Thoracic aorta (tissue), 2 donors: ENCODE measurements at places on chromosomes 3 and 15.

GRCh38 chr3:171061749-171062148 lies 35.2 kb upstream of the SLC2A2 start:
- no peak for DNase-seq
- H3K36me3 ChIP-seq: no peaks in the 10 kb centered on the region
- H3K4me1 ChIP-seq: no peaks in the 10 kb centered on the region

DNA sequence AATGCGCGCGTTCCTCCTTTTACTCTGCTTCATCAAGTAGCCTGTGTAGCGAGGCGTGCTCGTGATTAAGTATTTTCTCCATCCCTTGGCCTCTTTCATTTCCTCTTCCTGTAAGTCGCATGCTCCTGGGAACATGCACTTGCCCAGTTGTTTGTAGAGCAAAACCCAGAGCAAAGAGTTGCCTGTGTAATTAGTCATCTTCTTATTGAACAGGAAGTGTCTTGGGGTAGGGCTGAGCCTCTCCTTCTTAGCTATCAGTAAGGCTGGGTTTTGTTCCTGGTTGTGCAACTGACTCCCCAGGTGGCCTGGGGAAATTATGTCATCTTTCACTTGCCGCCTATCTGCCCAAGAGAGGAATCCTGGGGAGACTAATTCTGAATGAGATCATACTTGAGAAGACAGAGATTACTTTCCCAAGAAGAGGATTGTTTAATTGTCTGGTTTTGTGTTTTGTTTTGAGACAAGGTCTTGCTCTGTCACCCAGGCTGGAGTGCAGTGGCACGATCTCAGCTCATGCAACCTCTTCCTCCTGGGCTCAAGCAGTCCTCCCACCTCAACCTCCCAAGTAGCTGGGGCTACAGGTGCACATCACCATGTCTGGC lies 14.9 kb downstream of the LIPH start:
- no peaks in the 10 kb centered on the region for H3K27me3 ChIP-seq
- no peak overlapping the region for H3K27ac ChIP-seq
- no peaks in the 10 kb centered on the region for H3K36me3 ChIP-seq
- DNase-seq: peak; percentile 4
- no peak overlapping the region for H3K4me3 ChIP-seq

GRCh38 chr15:46768287-46768686 lies 949.0 kb upstream of the SEMA6D start:
- H3K4me3 ChIP-seq: no peak overlapping the region
- H3K27me3 ChIP-seq: no peaks in the 10 kb centered on the region
- H3K36me3 ChIP-seq: no peaks in the 10 kb centered on the region
- H3K4me1 ChIP-seq: peaks cover 11% of the 10 kb centered on the region
- no peak for DNase-seq

GRCh38 chr3:195863121-195864061 lies 45.0 kb downstream of the TNK2 start:
- H3K4me3 ChIP-seq: peak overlapping the region; percentile 21
- peak overlapping the region; percentile 77 for H3K27ac ChIP-seq
- peak; percentile 72 for DNase-seq
- H3K4me1 ChIP-seq: peaks cover 17% of the 10 kb centered on the region

GRCh38 chr15:78312536-78312935 lies 13.1 kb upstream of the SKIC8 start:
- H3K27ac ChIP-seq: no peak overlapping the region
- DNase-seq: no peak
- no peaks in the 10 kb centered on the region for H3K27me3 ChIP-seq
- H3K4me3 ChIP-seq: no peak overlapping the region
- H3K36me3 ChIP-seq: no peaks in the 10 kb centered on the region

GRCh38 chr3:156516961-156517360 lies 38.0 kb downstream of the SSR3 start:
- no peak overlapping the region for H3K4me3 ChIP-seq
- peak overlapping the region; percentile 17 for H3K27ac ChIP-seq
- H3K27me3 ChIP-seq: no peaks in the 10 kb centered on the region
- peaks cover 24% of the 10 kb centered on the region for H3K4me1 ChIP-seq
- no peaks in the 10 kb centered on the region for H3K36me3 ChIP-seq

DNA sequence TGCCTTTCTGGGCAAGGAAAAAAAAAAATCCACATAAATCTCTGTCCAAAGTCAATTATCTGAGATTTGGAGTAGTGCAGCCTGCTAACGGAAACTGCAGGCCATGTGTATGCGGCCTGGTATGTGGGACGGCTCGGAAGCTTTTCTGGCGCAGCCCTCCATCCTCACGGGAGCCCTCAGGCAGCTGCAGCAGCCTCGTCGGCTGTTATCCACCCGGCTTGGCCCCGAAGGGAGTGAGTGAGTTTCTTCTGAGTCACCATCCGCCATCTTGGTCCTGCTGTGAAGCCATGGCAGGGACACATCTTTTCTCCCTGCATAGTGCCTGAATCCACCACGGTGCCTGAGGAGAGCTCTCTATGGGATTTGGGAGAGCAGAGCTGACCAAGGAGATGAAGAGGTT lies 62.8 kb downstream of the POLR2M start:
- H3K27me3 ChIP-seq: no peaks in the 10 kb centered on the region
- H3K36me3 ChIP-seq: no peaks in the 10 kb centered on the region
- DNase-seq: peak; percentile 7
- H3K4me1 ChIP-seq: peaks cover 6% of the 10 kb centered on the region
- H3K27ac ChIP-seq: peak overlapping the region; percentile 57

DNA sequence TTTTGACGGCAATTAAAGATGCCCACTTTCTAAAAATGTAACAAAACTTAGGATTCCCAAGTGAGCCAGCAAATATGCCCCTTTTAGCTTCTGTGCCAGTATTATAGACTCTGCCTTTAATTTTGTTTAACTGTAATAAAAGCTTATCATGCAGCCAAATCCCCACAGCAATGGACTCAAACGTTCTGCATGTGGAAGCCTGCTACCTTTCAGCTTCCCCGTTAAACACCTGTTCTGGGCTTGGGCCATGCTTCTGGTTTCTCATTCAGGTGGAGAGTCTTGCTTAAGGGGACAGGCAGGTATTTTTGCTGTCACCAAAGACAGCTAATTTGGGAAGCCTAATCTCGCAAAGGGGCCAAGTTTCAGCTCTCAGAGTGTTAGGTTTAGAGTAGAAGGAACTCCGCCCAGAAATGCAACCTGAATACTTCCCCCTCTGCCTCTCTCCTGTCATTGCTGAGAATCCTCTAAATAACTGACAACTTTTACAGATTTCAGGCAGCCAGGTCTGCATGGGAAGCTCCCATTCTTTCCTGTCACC lies 399.4 kb upstream of the ATP11B start:
- H3K36me3 ChIP-seq: no peaks in the 10 kb centered on the region
- DNase-seq: no peak
- no peaks in the 10 kb centered on the region for H3K27me3 ChIP-seq

GRCh38 chr3:99253963-99254355 lies 352.5 kb upstream of the DCBLD2 start:
- H3K27ac ChIP-seq: peak overlapping the region; percentile 63
- peaks cover 44% of the 10 kb centered on the region for H3K4me1 ChIP-seq
- no peaks in the 10 kb centered on the region for H3K27me3 ChIP-seq
- no peak for DNase-seq
- no peaks in the 10 kb centered on the region for H3K36me3 ChIP-seq

- H3K27me3 ChIP-seq: no peaks in the 10 kb centered on the region
- no peak overlapping the region for H3K4me3 ChIP-seq
- no peaks in the 10 kb centered on the region for H3K36me3 ChIP-seq
- DNase-seq: no peak
- H3K4me1 ChIP-seq: no peaks in the 10 kb centered on the region
Measured at GRCh38 chr3:36416599-36416998, 36.3 kb downstream of the STAC start.

DNA sequence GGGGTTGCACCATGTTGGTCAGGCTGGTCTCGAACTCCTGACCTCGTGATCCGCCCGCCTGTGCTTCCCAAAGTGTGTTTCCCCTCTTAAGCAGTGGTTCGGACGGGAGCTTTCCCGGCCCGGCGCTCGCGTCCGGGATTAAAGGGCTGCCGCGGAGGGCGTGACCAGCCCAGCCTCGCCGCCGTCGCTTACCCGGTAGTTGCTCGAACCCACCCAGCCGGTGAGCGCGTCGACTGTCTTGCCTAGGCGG lies 513 bp downstream of the CLASP2 start:
- H3K27me3 ChIP-seq: no peaks in the 10 kb centered on the region
- no peak for DNase-seq
- peak overlapping the region; percentile 88 for H3K4me3 ChIP-seq
- H3K27ac ChIP-seq: peak overlapping the region; percentile 95
- H3K36me3 ChIP-seq: no peaks in the 10 kb centered on the region

- no peak for DNase-seq
- H3K36me3 ChIP-seq: no peaks in the 10 kb centered on the region
- H3K27me3 ChIP-seq: no peaks in the 10 kb centered on the region
- H3K4me1 ChIP-seq: no peaks in the 10 kb centered on the region
- H3K4me3 ChIP-seq: no peak overlapping the region
Measured at GRCh38 chr3:102905811-102906210, 471.0 kb downstream of the ZPLD1 start.

GRCh38 chr3:144390786-144391185 lies 419.2 kb downstream of the DIPK2A start:
- no peak overlapping the region for H3K4me3 ChIP-seq
- no peaks in the 10 kb centered on the region for H3K36me3 ChIP-seq
- no peaks in the 10 kb centered on the region for H3K27me3 ChIP-seq
- no peaks in the 10 kb centered on the region for H3K4me1 ChIP-seq
- no peak overlapping the region for H3K27ac ChIP-seq

- H3K27ac ChIP-seq: no peak overlapping the region
- H3K27me3 ChIP-seq: no peaks in the 10 kb centered on the region
- no peak overlapping the region for H3K4me3 ChIP-seq
- no peak for DNase-seq
- H3K36me3 ChIP-seq: no peaks in the 10 kb centered on the region
- peaks cover 51% of the 10 kb centered on the region for H3K4me1 ChIP-seq
Measured at GRCh38 chr15:84886984-84887299, 2.5 kb downstream of the SLC28A1 start.

DNA sequence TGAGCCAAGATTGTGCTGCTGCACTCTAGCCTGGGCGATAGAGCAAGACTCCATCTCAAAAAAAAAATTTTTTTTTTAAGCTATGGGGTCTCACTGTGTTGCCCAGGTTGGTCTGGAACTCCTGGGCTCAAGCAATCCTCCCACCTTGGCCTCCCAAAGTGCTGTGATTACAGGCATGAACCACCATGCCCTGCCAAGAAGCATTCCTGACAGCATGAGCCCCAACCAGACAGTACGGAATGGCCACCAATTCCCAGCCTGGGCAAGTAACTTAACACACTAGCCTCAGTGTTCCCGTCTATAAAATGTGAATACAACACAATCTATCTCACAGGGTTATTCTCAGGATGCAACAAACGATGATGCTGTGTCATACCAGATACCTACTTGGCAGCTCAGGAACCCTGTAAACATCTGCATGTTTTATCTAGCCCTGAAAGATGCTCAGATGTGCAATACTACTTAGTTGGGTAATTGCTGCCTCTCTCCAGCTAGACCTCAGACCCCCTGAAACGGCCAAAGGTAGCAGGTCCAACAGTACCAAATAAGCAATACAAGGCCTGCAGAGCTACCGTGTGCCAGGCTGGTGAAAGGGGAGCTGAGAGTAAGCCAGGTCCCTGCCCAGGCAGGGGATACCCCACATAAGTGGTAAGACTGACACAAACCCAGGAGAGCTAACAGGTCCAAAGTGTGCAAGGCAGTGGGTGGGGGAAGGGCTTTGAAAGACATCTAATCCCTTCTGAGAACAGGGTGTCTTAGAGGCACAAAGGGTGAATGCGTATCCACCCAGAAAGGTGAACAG lies 1.9 kb downstream of the TKT start:
- no peak for DNase-seq
- H3K27ac ChIP-seq: no peak overlapping the region
- peak overlapping the region; percentile 79 for H3K4me3 ChIP-seq

DNA sequence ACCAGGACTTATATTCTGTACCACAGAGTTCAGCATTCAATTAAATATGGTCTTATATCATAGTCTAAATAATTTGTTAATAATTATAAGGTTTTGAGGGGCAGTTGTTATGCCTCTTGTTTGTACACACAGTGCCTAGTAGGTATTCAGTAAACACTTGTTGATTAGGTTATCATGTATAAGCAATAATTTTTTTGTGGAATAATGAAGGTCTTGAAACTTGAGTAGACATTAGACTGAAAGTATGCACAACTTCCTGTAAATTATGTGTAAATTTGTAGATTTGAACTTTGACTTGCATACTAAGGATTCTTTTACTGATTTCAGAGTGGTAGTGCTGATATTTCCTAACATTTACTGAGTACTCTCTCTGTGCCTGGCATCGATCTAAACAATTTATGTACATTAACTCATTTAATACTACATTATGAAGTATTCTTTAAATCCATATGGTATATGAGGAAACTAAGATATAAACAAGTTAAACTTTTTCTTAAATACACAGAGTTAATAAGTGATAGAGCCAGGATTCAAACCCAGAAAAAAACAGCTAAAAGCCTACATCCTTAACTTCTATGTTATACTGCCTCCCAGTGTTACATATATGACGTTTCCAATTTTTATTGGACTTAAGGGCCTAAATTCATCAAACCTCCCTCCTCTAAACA lies 65.1 kb downstream of the GLCE start:
- H3K27me3 ChIP-seq: no peaks in the 10 kb centered on the region
- no peaks in the 10 kb centered on the region for H3K36me3 ChIP-seq
- no peak for DNase-seq

DNA sequence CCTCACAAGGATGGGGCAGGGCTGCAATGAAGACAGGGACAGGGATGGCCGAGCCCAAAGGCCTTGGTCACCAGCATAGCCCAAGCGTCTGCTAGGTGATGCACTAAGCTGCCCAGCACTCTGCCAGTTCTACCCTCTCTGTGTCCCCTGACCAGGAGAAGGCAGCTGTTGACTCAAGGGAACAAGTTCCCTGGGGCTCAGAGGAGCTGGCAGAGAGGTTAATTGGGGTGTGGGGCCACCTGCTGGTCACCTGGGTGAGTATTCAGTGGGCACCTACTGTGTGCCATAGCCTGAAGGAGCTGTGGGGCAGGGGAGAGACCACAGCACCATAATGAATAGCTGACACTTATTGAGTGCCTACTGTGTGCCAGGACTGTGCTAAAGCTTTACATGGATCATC lies 22.0 kb upstream of the DOCK3 start:
- DNase-seq: no peak
- H3K27me3 ChIP-seq: no peaks in the 10 kb centered on the region

- no peaks in the 10 kb centered on the region for H3K4me1 ChIP-seq
- no peak overlapping the region for H3K27ac ChIP-seq
- no peaks in the 10 kb centered on the region for H3K27me3 ChIP-seq
- no peak overlapping the region for H3K4me3 ChIP-seq
- no peaks in the 10 kb centered on the region for H3K36me3 ChIP-seq
Measured at GRCh38 chr3:38949994-38950393, 101.8 kb downstream of the SCN11A start.

DNA sequence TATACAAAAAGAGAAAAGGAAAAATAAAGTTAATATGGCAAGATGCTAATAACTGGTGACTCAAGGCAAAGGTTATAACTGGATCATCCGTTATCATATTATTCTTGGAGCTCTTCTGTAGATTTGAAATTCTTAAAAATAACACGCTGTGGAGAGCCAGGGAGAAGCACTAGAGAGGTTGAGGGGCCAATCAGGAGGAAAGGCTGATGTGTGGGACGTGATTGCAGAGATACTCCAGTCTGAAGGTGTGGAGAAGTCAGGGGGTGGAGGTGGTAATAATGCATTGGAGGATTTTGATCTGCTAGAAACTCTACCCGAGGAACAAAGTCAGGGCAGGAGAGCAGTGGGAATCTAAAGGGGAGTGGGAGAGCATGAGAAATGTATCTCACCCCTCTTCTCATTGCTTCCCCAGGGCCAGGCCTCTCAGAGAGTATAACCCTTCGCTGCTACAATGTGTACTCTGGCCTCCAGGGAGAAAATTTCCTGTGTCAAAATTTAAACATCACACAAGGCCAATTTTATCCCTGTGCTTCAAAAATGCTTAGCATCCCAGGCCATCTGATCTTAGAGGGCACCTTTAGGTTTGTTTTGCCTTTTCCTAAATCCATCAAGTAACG lies 211.5 kb upstream of the SEMA6D start:
- no peak overlapping the region for H3K27ac ChIP-seq
- no peak overlapping the region for H3K4me3 ChIP-seq
- no peak for DNase-seq
- no peaks in the 10 kb centered on the region for H3K27me3 ChIP-seq
- H3K4me1 ChIP-seq: peaks cover 12% of the 10 kb centered on the region
- H3K36me3 ChIP-seq: no peaks in the 10 kb centered on the region
